ENCODE measurements at places on chromosomes 4 and X.

GRCh38 chr4:1291091-1291490 lies 1.4 kb downstream of the MAEA start:
- DNase-seq = no peak

GRCh38 chr4:71941001-71941400 lies 90.8 kb upstream of the NPFFR2 start:
- DNase-seq = no peak

DNA sequence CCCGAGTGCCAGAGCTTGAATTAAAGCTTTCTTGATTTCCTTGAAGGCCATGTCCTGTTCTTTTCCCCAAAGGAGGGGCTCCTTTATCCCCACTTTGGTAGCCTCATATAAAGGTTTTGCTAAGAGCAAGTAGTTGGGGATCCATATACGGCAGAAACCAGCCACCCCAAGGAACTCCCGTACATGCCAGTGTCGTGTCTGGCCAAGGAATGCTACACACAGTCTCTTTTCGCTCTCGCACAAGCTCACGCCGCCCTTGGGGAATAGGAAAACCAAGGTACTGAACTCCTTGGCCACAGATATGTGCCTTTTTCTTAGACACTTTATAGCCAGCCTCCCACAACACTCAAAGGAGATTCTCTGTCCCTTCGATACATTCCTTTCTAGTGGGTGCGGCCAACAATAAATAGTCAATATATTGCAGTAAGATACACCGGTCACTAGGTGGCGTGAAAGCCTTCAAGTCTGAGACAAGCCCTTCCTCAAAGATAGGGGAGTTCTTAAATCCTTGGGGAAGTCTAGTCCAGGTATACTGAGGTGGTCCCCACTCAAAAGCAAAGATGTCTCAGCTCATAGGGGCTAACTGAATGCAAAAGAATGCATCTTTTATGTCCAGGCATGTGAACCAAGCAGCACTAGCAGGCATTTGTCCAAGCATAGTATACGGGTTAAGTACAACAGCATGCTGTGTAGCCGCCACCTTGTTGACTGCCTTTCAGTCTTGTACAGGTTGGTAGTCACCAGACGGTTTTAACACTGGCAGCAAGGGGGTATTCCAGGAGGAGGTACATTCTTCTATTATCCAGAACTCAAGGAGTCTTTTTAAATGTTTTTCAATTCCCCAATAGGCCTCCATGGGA lies 57.8 kb upstream of the XAGE1B start:
- DNase-seq = peak; percentile 25

DNA sequence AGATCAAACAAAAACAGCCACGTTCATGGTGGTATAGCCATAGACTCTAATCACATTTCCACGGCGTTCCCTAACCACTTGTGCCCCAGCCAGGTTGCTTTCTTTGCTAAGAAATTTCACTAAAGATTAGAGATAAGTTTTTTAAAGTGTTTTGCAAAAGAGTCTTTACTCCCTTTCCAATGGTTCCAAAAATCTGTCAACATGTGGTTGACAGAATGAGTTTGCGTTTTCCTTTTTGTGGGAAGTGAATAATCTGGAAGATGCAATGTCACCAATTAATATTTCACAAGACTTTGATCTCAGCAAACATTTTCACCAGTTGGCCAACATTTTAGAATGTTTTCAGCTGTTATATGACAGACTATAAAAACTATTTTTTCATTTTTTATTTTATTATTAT lies 35.3 kb downstream of the CXCL1 start:
- no peak for DNase-seq

All from memory B cell (primary cell).